ENCODE measurements at places on chromosomes 3 and 15.

DNA sequence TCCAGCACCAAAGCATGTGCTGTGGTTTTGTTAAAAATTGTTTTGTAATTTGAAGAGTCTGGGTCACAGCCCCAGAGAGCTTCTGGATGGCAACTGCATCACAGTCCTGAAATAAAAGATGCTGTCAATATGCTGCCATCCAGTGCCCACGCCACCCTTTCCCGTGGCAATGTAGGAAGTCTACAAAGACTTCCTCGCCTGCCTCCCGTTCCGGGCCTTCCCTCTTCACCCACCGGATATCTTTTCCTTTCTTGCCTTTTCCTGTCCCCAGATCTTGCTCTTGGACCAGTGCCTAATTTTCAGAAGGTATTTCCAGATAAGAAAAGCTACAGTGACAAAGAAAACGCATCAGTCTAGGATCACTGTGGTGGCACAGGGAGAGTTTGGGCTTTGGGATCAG, 85.3 kb upstream of the RNU6-1 start:
- DNase-seq: no peak

DNA sequence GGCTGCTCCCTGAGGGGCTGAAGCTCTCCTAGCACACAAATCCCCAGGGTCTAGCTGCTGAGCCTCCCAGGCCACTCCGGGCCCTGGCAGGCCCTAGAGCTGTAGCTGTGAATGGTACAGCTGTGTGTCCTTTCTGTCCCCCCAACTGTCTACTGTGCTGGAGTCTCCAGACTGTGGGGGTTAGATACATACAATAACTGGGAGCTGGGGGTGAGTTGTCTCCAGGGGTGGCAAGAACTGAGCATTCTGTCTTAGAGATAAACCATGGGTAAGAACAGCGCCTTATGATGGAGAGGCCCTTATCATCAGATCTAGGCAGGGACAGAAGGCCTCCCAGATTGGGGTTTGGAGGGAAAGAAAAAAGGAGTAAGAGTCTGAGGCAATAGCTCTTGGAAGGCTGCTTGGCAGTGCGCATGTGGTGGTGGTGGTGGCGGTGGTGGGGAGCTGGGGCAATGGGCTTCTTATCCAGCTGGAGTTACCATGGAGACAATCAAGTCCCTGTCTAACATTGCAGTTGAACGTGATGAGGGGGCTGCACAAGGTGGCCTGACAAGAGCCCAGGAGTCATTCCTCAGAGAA, 3.6 kb downstream of the CYB561D2 start:
- DNase-seq: no peak

DNA sequence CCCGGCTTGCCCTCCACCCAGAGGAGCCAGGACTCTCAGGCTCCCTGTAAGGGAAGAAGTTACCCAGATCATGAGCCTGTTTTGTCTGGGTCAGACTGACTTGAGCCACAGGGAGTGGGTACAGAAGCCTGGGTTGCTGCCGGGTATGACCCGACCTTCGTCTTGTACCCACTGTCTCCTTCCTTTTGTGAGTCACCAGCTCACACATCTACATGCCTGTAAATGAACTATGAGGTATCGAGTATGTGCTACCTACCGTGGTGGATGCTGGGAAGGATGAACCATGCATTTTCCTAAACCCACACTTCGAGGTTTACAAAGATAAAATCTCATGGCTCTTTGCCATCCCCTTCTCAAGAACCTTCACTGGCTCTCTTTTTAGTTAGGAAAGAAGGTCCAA, 56.9 kb downstream of the CACNA1D start:
- DNase-seq: no peak

DNA sequence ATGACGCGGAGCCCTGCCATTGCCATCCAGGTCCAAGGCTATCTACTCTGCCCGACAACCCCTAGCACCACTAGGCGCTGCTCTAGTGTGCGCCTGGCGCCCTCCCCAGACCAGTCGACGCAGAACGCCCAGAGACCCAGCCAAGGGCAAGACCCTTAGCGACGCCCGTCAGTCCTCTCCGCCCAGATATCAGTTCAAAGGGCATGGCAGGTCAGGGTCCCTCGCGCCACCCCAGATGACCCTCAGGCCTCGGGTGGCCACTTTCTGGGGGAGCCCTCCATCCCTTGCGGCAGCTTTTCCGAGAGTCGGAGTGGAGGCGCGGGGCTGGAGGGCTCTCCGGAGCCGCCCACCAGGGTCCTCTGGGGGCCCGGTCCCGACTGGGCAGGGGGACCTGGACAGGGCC, 371 bp upstream of the CLSTN2 start:
- DNase-seq: peak; percentile 12

- no peak for DNase-seq
Measured at GRCh38 chr3:127439621-127440020, 150.9 kb downstream of the TPRA1 start.

- DNase-seq: peak; percentile 64
Measured at GRCh38 chr15:51223771-51224229, 114.6 kb downstream of the CYP19A1 start.

DNA sequence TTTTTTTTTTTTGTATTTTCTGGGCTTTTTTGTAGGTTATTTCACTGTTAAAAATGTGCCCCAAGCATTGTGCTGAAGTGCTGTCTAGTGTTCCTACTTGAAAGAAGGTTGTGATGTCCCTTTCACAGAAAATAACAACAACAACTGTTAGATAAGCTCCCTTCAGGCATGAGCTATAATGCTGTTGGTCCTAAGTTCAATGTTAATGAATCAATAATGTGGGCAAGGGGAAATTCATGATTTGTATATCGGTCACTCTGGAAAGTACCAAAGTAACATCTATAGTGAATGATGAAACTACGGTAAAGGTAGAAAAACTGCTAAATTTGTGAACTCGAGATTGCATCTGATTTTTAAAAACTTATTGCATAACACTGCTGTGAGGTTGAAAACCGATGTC, 539.4 kb downstream of the CADM2 start:
- DNase-seq: no peak

DNA sequence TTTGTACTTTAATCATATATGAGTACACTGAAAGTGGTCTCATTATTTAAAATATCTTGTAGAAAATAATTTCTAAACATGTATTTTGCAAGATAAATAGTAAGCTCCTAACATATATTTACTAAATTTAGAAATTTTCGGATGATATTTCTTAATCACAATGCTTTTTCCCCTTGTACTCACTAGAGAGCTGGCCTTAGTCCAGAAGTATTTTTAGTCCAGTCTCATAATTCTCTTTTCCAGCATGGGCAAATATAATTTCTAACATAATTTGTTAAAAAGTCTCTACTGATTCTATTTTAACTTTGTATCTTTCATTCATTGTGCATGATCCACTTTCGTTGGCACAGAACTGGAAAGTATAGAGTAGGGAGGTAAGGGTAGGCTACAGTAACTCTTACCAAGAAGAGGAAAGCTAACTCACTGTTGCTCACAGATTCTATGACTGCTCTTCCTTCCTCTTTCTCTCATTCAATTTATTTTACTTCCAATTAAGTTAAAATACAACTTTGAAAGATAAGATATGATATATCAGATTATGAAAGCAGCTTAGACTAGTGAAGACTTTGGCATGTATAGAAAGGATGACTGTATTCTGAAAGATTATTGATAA, 39.3 kb downstream of the FGF7 start:
- peak; percentile 38 for DNase-seq

- no peak for DNase-seq
Measured at GRCh38 chr15:81289910-81290309, 34.0 kb downstream of the STARD5 start.

DNA sequence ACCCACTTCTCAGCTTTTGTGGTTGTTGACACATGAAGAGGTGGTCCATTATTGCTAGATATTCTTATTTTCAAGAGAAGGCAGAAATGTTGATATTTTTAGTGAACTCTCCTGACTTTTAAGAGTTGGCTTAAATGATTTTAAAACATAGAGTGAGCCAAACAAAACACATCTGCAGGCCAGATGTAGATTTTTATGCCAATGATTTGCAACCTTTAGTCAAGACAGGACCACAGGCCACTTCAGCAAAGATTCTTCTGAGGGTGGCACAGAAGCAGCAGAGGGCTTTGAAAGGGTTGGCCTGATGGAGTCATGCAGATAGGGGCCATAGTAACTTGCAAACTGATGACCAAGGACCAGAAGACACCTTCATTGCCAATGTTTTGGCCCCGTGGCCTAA, 276.5 kb upstream of the P2RY1 start:
- DNase-seq: no peak

DNA sequence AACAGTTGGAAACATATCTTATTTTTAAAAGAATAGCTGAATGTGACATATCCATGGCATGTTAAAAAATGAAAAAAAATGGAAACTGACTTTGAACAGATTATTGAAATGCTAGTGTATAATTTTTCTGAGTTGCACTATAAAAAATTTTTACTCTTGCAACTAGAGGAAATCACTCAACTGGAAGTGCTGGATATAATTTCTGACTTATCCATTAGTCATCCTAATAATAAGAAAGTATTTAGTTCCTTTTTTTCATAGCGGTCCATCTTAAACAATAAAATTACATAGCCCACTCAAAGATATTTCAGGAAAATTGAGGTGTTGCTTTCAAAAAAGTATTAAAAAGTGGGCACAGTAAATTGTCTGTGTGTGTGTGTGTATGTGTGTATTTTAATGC, 80.7 kb downstream of the MBNL1 start:
- peak; percentile 52 for DNase-seq

GRCh38 chr3:58178528-58179234, 32.1 kb downstream of the DNASE1L3 start:
- DNase-seq: no peak

DNA sequence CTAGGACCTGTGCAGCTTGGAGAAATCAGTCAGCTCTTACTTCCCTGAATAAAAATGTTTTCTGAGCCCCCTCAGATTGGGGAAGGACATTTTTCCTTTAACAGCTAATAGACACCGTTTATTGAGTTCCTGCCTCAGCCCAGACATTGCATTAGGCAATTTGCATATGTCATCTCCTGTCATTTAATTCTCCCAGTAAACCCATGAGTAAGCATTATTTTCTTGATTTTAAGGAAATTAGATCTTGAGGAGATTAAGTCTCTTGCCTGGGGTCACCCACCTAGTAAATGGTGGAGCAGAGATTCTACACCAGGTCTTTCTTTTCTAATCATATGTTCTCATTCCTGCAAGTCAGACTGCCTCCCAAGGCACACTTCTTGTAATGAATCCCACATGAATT, 78.5 kb upstream of the SCN5A start:
- no peak for DNase-seq

- no peak for DNase-seq
Measured at GRCh38 chr3:156751461-156752025, 74.6 kb upstream of the LEKR1 start.

DNA sequence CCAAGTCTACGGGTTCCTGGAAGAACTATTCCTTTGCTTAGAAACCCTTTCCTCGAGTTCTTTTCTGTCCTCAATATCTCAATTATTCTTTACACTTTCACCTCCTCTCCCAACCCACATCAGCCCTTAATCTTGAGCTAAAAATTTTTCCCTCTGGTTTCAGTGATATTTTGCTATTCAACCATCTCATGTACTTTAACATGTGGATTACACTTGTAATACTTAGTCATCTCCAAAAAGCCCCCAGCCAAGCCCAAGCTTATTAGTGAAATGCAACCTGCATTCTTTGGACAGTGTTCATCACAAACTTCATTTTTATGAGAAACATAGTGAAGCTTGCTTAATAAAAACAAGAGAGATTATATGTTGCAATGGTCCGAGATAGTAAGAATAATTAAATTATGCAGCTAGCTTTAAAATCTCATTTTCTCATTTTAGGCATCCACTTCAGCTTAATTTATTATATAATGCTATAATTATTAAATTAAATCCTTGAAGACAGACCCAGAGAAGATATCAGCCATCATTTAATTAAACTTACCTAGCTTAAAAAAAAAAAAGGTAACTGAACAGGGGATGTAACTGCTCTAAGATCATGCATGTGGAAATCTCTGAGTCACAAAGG, 534.5 kb upstream of the TBL1XR1 start:
- DNase-seq: no peak

DNA sequence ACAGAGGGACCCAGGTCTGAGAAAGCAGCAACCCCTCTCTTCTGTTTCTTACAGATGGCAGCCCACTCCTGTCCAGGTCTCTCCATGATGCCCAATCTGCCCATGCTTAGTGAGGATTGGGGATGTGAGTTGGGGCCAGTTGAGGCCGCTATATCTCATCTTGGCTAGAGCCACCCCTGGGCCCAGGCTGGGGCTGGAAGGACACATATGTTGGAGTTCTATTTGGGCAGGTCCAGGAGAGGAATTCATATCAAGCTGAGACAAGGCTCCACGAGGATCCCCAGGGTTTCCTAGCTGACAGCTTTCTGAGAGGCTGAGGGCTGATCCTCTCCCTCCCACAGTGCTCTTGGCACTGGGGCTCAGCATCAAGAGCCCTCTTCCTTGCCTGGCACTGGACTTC, 11.4 kb downstream of the TGM5 start:
- no peak for DNase-seq

DNA sequence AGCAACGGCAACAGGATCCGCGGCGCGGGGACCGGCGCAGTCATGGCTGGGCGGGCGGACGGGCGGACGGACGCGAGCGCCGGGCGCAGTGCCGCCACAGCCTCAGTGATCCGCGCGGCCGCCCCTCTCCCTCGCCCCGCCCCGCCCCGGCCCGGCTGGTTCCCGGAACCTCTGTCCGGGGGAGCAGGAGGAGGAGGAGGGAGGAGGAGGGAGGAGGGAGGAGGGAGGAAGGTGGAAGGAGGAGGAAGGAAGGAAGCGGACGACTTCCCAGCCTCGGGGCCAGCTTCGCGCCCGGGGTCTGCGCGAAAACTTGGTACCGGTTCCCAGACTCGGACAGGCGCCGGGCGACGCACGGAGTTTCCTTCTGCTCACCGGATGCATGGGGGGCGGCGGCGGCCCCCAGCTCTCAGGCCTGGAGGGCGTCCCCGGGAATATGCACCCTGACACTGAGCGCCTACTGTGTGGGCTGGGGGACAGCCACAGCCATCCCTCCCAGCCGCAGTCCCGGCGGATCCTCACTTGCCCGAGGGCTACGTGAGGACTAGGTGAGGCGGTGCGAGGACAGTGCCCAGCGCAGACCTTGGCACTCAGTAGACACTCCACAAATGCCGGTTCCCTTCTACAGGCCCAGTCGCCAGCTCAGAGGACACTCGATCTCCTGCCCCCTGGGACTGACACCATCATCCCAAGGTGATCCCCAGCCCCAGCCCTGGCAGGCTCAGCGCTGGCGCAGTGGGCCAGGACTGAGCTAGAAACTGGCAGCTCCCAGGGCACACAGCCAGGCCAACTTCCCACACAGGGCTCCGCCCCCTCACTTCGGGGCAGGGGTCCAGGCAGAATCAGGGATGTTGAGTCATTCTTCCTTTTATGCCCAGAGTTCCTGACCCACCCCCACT, at the start of gene SHISA5:
Gene SHISA5, minus strand, starts transcription at position 124 of the 896 bp plus-strand sequence. Its CDS starts 80 bp downstream, at position 44.
- DNase-seq: peak; percentile 71

DNA sequence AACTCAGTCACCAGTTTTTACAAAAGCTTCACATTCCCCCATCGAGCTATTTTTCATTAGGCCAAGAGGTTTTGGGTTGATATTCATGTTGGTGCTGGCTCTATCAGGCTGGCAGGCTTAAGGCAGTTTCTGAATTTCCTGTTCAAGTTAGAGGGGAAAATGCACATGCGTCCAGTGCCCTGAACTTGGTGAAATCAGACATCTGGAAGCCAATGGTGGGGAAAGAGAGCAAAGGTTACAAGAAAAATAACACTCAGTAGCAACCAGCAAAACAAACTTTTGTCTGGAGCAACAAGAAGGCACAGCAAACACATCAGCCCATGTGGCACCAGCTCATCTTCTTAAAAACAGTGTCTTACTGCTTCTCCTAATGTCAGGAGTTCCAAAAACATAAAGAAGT, 155.6 kb upstream of the TSC22D2 start:
- no peak for DNase-seq

GRCh38 chr3:127691489-127691888, 18.7 kb downstream of the ABTB1 start:
- no peak for DNase-seq
